Ovary (tissue), 10 donors: ENCODE measurements at places on chromosomes 5 and 9.

GRCh38 chr9:134004131-134004873 is 12.2 kb upstream of the VAV2 start:
- H3K27me3 ChIP-seq, result no peaks in the 10 kb centered on the region
- peaks cover 2% of the 10 kb centered on the region for H3K4me1 ChIP-seq
- no peak overlapping the region for H3K27ac ChIP-seq
- H3K36me3 ChIP-seq, result no peaks in the 10 kb centered on the region
- no peak for DNase-seq

- H3K27ac ChIP-seq, result no peak overlapping the region
- H3K4me3 ChIP-seq, result no peak overlapping the region
- H3K4me1 ChIP-seq, result no peaks in the 10 kb centered on the region
- no peak for DNase-seq
These were observed 212.3 kb upstream of the ATP10B start for GRCh38 chr5:161064297-161064696.

DNA sequence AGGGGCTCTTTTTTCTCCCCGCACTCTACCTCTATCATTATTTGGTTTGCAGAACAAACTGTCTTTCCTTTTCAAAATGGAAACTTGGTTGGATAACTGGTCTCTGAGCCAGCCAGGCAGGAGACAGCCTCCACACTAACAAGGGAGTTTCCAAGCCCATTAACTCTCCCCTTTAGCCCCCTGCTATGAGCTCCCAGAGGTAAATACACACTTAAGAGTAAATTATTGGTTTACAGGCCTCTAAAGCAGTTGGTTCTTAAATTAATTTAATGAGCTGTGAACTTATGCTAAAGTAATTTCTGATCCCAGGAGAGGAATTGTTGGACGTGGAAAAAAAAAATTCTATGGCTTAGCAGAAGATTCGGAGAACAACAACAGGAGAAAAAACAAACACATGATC is 30.3 kb downstream of the EPB41L4A start:
- no peak for DNase-seq
- no peaks in the 10 kb centered on the region for H3K36me3 ChIP-seq
- H3K4me1 ChIP-seq, result no peaks in the 10 kb centered on the region
- no peak overlapping the region for H3K4me3 ChIP-seq
- H3K27ac ChIP-seq, result no peak overlapping the region
- H3K27me3 ChIP-seq, result no peaks in the 10 kb centered on the region

GRCh38 chr5:75340714-75341478 is 3.9 kb downstream of the HMGCR start:
- H3K27me3 ChIP-seq, result no peaks in the 10 kb centered on the region
- no peak overlapping the region for H3K27ac ChIP-seq
- peaks cover 1% of the 10 kb centered on the region for H3K4me1 ChIP-seq
- H3K36me3 ChIP-seq, result no peaks in the 10 kb centered on the region
- DNase-seq, result no peak

GRCh38 chr5:37767961-37768360 is 71.9 kb downstream of the GDNF start:
- no peaks in the 10 kb centered on the region for H3K4me1 ChIP-seq
- H3K36me3 ChIP-seq, result no peaks in the 10 kb centered on the region
- no peak overlapping the region for H3K4me3 ChIP-seq

DNA sequence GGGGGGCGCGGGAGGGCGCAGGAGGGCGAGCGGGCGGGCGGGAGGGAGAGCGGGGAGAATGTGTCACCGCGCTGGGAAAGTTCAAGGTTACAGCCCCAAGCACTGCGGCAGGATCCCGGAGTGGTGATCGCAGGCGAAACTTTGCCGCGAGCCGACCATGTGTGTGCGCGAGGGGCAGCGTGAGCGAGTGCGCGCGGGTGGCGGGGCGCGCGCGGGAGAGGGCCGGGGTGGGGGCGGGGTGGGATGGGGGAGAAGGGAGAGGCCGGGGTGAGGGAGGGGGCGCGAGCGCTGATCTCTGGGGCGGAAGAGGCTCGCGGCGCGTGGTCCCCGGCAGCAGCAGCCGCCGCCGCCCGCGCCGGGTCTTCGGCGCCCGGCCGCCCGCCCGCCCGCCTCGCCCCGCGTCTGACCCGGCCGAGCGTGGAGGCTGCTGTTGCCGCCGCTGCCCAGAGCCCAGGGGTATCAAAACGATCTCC is at the start of gene NFIB:
NFIB (minus strand) TSS at position 191 of the 473 bp plus-strand sequence. CDS start 630 bp downstream, outside the sequence.
- H3K4me1 ChIP-seq, result peaks cover 3% of the 10 kb centered on the region
- peak within 1 kb of the TSS; percentile 64 for H3K4me3 ChIP-seq
- peak within 1 kb of the TSS; percentile 97 for H3K27ac ChIP-seq
- DNase-seq, result peak; percentile 82

DNA sequence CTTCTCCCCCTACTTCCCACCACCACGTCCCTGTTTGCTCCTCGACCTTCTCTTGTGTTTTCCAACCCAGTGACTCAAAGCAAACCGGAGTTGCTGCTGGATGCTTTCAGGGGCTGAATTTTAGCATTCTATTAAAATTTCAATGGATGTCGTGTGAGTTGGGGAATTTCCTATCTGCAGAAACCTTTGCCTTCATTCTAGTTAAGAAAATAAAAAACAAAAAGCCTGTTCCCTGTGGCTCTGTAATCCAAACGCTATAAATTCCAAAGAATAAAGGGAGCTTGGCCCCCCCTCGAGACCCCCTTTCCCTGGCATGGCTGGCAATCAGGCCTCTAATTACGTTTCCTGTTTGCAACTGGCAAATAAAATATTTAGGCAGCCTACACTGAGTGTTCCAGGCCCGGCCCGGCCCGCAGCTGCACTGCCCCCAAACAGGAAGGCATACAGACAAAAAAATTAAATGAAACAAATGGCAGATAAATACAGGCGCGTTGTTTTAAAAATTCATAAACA is 139.4 kb upstream of the PPP1R26 start:
- H3K27ac ChIP-seq, result no peak overlapping the region
- H3K27me3 ChIP-seq, result no peaks in the 10 kb centered on the region
- no peaks in the 10 kb centered on the region for H3K36me3 ChIP-seq
- no peak for DNase-seq
- no peak overlapping the region for H3K4me3 ChIP-seq
- peaks cover 9% of the 10 kb centered on the region for H3K4me1 ChIP-seq

- H3K4me3 ChIP-seq, result no peak overlapping the region
- H3K27ac ChIP-seq, result no peak overlapping the region
- H3K4me1 ChIP-seq, result no peaks in the 10 kb centered on the region
- H3K36me3 ChIP-seq, result no peaks in the 10 kb centered on the region
These were observed 72.4 kb downstream of the NNT start for GRCh38 chr5:43675357-43675756.

GRCh38 chr9:131668439-131669268 is 71.2 kb downstream of the RAPGEF1 start:
- H3K4me1 ChIP-seq, result peaks cover 8% of the 10 kb centered on the region
- no peak overlapping the region for H3K4me3 ChIP-seq
- no peak for DNase-seq

GRCh38 chr9:5263351-5264218 is 32.4 kb downstream of the INSL4 start:
- no peaks in the 10 kb centered on the region for H3K27me3 ChIP-seq
- no peaks in the 10 kb centered on the region for H3K4me1 ChIP-seq
- no peak overlapping the region for H3K4me3 ChIP-seq

DNA sequence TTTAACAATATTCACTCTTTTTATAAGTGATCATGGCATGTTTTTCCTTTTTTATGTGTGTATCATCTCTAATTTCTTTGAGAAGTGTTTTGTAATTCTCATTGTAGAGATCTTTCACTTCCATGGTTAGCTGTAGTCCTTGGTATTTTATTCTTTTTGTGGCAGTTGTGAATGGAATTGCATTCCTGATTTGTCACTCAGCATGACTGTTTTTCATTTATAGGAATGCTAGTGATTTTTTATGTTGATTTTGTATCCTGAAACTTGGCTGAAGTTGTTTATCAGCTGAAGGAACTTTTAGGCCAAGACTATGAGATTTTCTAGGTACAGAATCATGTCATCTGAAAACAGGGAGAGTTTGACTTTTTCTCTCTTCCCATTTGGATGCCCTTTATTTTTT is 13.1 kb upstream of the SPINK13 start:
- H3K36me3 ChIP-seq, result no peaks in the 10 kb centered on the region
- H3K4me1 ChIP-seq, result no peaks in the 10 kb centered on the region
- H3K4me3 ChIP-seq, result no peak overlapping the region
- H3K27me3 ChIP-seq, result no peaks in the 10 kb centered on the region
- no peak overlapping the region for H3K27ac ChIP-seq

DNA sequence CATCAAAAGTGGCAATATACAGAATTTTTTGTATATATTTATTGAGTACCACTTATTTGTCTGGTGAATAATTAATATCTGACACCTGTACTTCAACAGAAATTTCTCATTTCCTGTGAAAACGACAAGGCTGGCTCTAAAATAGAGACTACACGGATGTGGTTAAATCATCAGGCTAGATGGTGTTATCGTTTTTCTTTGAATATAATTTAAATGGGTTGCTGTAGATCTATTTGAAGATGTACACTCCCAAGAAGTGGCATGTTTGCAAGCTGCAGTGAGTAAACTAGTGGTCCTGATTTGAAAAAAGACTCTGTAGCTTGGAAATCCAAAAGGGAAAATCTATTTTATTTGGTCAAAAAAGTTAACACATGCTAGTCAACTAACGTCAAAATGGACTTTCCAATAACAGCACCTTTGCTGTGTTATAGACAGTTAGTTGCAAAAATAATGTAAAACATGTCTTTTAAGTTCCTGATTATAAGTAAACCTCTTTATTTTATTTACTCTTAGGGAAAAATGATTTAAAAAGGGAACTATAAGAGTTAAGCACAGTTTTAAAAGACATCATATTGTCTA is 13.8 kb downstream of the ST8SIA4 start:
- no peak overlapping the region for H3K4me3 ChIP-seq
- H3K4me1 ChIP-seq, result no peaks in the 10 kb centered on the region
- no peaks in the 10 kb centered on the region for H3K36me3 ChIP-seq
- H3K27ac ChIP-seq, result no peak overlapping the region
- DNase-seq, result no peak
